A375 (cell line): ENCODE measurements at places on chromosomes 4 and X. TPM values are rescaled to one million over a fixed set of nuclear protein-coding genes. Genes with fewer than 3 reads are reported as not detected.

FMR1NB gene
- total RNA-seq, result not detected in 2 replicates

RPL39 gene
- 2,145 and 2,387 TPM in 2 replicates for total RNA-seq

C4orf54 gene
- total RNA-seq, result not detected in 2 replicates

ATOH1 gene
- total RNA-seq, result not detected in 2 replicates

TMPRSS11A gene
- total RNA-seq, result 0.30 TPM in 1 of 2 replicates, not detected in the other

SLC6A8 gene
- total RNA-seq, result 31.5 and 51.9 TPM in 2 replicates

RAPGEF2 gene
- total RNA-seq, result 28.6 and 31.4 TPM in 2 replicates

XIAP gene
- total RNA-seq, result 29.4 and 30.6 TPM in 2 replicates

ADRA2C gene
- total RNA-seq, result 0.16 and 0.30 TPM in 2 replicates

HDAC8 gene
- total RNA-seq, result 32.4 and 37.5 TPM in 2 replicates

MAGEC1 gene
- 0.15 and 0.19 TPM in 2 replicates for total RNA-seq

SHROOM4 gene
- total RNA-seq, result 6.7 and 7.6 TPM in 2 replicates

PPP1R2C gene
- total RNA-seq, result not detected in 2 replicates

EMD gene
- total RNA-seq, result 22.3 and 36.3 TPM in 2 replicates

DYNLT3 gene
- 45.9 and 50.7 TPM in 2 replicates for total RNA-seq

TDO2 gene
- 0.41 TPM in 1 of 2 replicates, not detected in the other for total RNA-seq

ACOT9 gene
- total RNA-seq, result 59.0 and 65.1 TPM in 2 replicates

SLC6A14 gene
- not detected in 2 replicates for total RNA-seq

MAGEA6 gene
- total RNA-seq, result 120 and 123 TPM in 2 replicates

TMEM131L gene
- 4.1 and 5.7 TPM in 2 replicates for total RNA-seq

RAB33A gene
- not detected in 2 replicates for total RNA-seq

CXorf51B gene
- not detected in 2 replicates for total RNA-seq

RAB40AL gene
- 0.13 and 0.94 TPM in 2 replicates for total RNA-seq

KLB gene
- total RNA-seq, result not detected in 2 replicates

KDR gene
- total RNA-seq, result 0.53 and 0.72 TPM in 2 replicates

GRIA3 gene
- not detected in 2 replicates for total RNA-seq

PI4K2B gene
- 18.8 and 22.5 TPM in 2 replicates for total RNA-seq

TRIM61 gene
- total RNA-seq, result not detected in 2 replicates

POU3F4 gene
- total RNA-seq, result not detected in 2 replicates

XG gene
- total RNA-seq, result 0.98 and 1.5 TPM in 2 replicates

IGFBP7 gene
- 136 and 168 TPM in 2 replicates for total RNA-seq

AGTR2 gene
- total RNA-seq, result not detected in 2 replicates

SUPT20HL1 gene
- not detected in 2 replicates for total RNA-seq

MID1 gene
- total RNA-seq, result 12.8 and 22.7 TPM in 2 replicates

ASB5 gene
- not detected in 2 replicates for total RNA-seq

CT45A10 gene
- 51.5 and 62.2 TPM in 2 replicates for total RNA-seq

TCEAL5 gene
- not detected in 2 replicates for total RNA-seq

GAGE12E gene
- total RNA-seq, result 12.0 and 13.1 TPM in 2 replicates

IQSEC2 gene
- 7.6 and 11.2 TPM in 2 replicates for total RNA-seq
